ENCODE measurements at places on chromosomes 11 and 22. TPM values are rescaled to one million over a fixed set of nuclear protein-coding genes. Genes with fewer than 3 reads are reported as not detected.

DNA sequence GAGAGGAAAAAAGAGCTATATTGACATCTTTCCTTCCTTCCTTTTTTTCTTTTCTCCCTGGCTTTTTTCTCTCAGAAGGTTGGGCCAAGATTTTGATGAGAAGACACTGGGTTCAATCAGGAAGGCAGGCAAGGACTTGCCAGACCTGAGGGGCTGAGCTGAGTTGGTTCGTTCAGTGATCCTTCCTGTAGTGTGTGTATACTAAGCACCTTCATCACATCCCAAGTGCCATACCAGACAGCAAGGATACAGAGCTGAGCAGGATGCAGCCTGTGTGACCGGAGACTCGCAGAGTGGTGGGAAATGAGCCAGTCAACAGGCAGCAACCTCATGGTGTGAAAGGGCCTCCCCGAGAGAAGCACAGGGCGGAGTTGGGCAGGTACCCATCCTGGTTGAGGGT lies 95.5 kb downstream of the SPON1 start:
- DNase-seq: no peak

DNA sequence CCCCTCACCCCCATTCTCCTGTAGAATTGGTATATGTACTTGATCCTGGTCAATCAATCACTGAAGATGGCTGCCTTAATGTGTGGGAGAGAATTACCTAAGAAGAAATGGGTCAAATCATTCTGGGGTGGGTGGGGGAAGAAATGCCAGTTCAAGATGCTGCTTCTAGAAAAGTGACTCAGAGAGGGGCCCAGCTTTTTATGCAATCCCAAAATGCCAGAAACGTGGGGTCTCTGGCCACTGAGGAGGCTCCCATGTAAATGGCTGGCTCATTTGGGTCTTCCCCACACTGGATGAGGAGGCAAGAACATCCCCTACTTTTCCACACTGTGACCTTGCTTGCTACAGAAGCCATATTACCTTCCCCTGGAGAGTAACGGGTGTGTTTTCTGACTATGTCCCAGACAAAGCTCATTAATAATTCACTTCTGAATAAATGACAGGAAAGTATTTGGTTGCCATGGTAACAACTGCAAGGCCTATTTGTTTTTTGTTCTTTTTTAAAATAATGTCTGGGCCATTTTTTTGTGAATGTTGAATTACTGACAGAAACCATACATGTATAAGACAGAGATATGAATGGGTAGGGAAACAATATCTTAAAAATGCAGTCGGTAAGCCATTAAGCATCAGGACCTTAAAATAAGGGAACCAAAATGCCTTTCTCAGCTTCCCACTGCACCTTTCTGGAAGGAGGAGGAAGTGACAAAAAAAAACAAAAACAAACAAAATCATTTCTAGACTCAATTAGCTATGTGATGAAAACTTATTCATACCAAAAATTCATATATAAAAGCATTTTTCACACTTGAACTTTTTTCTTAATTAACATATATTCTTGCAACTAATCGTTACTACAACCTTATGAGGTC lies 32.0 kb downstream of the SLC1A2 start:
- no peak for DNase-seq

TUBA8 gene
- total RNA-seq: 3.3 TPM

DNA sequence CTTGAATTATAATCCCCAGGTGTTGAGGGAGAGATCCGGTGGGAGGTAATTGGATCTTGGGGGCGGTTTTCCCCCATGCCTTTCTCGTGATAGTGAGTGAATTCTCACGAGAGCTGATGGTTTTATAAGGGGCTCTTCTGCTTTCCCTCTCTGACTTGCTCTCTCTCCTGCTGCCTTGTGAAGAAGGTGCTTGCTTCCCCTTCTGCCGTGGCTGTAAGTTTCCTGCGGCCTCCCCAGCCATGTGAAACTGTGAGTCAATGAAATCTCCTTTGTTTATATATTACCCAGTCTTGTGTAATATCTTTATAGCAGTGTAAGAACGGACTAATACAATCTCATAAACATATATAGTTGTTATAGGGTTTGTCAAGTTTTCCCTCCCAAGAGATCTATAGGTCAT lies 32.8 kb downstream of the KCNE3 start:
- no peak for DNase-seq

GRCh38 chr11:7572001-7572712 lies 58.4 kb downstream of the PPFIBP2 start:
- no peak for DNase-seq

- DNase-seq: no peak
Measured at GRCh38 chr11:32153747-32154146, 62.9 kb downstream of the RCN1 start.

GLB1L2 gene
- total RNA-seq: 1.4 TPM

GRCh38 chr11:45091563-45092403 lies 54.7 kb upstream of the PRDM11 start:
- no peak for DNase-seq

GRCh38 chr11:130202818-130203689 lies 43.5 kb downstream of the ST14 start:
- DNase-seq: no peak

DNA sequence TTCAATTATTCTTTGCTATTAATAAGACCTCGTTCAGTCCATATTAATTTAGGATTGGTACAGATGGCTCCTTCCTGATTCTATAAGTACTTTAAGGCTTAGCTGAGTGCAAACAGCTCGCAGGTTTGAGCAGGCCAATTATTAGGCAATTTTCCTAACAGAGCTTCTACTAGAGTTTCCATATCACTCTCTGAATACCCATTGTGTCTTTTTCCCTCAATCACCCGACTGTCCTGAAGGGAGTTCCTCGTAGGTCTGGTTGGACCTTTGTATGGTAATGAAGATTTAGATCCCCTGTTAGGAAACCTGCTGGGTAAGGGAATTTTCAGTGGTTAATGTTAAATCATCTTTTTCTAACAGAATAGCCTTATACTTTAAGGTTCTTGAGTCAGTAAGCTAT lies 61.1 kb downstream of the ARHGAP42 start:
- no peak for DNase-seq

GRCh38 chr11:9568161-9568853 lies 5.2 kb upstream of the WEE1 start:
- no peak for DNase-seq

DNA sequence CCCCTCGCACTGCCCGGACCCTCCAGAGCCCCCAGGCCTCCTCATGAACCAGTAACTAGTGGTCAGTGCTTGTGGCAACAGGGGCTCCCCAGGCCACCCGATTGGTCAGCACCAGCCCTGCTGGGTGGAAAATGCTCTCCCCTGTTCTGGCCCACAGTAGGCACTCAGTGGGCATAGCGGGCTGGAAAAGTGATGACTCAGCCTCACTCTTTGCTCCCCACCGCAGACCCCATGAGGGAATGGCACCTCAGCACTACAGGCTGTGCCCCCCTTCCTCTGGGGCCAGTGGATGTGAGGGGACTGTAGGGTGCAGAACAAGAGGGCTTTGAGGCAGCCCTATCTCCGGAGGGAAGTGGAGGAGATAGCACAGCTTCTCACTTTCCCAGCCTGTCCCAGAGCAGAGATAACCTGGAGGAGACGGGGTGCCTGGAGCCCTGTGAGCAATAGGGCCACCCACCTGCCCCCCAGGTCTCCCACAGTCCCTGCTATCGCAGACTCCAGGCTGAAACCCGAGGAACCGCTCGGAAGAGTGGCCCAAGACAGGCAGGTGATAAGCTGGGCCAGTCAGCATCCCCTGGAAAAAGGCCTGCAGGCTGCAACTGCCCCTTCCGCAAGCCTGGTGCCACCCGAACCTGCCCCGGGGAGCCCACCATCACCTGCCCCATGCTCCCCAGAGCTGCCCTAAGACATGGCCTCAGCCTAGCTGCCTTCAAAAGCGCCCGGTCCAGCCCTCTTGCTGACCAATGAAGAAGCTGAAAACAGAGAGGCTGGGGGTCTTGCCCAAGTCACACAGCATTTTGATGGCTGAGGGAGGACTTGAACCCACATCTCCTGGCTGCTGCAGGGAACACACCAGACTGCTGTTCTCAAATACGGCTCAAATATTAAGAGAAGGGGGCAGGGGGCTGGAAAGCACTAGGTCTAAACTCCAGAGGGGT lies 29.4 kb upstream of the PDGFB start:
- DNase-seq: no peak

DNA sequence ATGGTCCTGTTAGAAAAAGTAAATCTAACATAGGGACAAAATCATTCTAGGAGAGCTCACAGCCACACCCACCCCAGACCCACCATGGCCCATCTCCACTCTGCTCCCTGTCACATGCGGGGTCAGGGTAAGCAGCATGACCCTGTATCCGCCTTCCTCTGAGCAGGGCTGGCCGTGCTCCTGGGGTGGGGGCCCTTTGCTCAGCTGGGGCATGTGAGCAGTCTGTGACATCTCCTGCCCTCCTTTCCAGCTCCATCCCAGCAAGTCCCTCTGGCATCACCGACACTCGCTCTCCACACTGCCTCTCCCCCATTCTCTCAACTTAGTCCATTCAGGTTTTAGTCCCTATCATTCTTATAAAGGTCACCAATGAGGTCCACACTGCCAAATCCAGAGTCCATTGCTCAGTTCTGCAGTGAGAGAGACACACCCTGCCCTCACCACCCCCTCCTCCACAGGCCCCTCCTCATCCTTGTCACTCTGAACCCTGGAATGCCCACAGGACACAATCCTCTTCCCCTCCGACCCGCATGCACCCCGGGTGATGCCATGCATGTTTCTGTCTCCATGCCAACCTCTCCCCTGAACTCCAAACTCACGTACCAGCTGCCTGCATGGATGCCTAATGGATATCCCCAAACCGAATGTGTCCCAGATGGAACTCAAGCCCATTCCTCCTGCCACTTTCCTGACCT lies 65.1 kb upstream of the PITPNB start:
- no peak for DNase-seq

GRCh38 chr11:97990162-97990920 lies 1030.4 kb upstream of the CNTN5 start:
- DNase-seq: no peak

SLC22A12 gene
- not detected for total RNA-seq

DNA sequence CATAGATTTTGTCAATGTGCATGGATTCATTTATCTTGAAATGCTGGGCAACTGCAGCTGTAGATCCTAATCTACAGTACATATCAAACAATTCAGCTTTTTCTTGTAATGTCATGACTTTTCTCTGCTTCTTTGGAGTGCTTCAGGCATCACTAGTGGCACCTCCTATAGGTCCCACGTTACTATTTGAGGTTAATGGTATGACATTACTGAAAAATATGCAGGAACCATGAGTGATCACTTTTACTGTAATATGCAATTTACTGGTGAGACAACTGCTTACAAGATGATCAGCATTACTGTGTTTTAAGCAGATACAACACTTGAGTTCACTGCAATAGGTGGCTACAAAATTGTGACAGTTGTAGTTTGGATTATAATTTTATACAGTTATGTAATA lies 3.0 kb downstream of the CENATAC start:
- DNase-seq: no peak

DNA sequence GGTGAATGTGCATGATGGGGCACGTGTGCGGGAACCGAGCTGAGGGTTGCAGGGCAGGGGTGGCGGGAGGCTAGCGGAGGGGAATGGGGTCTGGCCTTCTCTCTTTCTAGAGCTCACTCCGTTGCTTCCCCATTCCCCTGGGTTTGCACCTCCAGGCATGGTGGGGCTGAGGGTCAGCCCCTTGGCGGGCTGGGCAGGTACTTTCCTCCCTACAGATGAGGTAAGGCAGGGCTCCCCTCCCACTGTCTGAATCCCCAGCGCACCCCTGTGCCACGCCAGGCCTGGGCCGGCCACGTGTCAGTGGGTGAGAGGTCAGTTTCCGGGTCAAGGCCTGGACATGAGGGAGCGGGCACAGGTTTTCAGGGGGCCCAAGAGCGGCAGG lies 8.9 kb downstream of the SUSD2 start:
- DNase-seq: no peak

DNA sequence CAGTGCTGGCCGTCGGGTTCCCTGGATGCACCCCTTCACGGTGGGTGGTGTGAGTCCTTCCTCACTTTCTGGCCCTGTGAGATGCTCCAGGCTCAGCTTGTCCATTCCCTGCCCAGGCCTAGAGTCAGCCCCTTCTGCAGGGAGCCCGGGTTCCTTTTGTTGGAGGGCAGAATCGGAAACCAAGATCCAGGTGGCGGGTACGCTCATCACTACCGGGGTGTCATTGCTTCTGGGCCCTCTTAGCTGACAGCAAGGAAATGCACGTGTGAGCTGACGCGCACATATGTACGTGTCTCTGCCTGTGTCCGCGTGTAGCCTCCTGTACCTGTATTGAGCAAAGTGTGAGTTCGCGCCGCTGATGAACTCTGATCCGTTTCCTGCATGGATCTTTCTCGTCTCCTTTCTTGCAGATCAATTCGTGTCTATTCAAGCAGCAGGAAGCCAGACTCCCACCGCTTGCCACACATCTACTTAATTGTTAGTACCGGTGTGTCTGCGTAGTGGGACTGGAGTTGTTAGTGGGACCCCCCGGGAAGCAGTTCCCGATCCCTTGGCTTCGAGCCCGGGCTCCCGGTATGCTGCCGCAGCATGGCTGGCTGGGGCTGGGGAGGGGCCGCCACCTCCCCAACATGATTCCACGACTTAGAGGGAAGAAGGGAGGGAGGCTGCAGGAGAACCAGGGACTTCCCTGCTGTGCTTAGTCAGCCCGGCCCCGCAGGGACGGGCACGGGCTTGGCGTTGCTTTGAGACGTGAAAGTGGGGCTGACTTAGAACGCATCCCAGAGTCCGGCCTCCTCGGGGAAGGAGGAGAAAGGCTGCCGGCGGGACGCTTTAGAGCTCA lies 35.9 kb upstream of the GRAMD4 start:
- no peak for DNase-seq

TMEM86A gene
- total RNA-seq: 3.5 TPM

DNA sequence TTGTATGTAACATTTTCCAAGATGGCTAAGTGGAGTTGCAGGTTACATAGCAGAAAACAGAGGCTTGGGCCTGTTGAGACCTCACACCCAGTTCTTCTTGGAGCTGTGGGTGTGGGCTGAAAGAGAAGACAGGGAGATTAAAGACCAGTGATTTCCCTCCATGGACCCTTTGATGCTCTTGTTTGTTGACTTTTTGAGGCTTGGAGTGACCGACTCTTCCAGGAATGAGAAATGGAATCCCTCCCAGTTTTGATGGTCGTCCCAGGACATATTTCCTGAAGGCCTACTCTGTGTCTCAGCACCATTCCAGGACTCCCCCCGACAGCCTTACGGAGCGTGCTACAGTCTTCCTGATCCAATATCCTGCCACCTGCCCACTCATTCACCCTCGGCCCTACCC lies 96.9 kb downstream of the PTPRJ start:
- DNase-seq: no peak

DNA sequence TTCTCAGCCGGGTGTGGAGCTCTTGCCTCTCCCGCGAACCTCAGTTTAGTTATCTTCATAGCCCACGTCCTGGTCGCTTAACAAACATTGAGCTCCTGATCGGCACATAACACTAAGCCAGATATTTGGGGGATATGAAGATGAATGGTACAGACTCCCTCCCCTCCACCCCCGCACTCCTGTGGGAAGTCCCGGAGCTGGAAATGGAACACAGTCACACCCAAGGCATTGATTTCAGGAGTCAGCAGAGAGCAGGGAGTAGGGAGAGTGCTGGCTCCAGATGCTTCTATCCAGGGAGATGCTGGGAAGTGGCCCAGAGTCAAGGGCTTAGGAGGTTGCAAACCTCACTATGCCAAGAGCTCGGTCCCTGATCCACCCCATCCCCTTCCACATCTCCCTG lies 26.1 kb upstream of the CABP7 start:
- DNase-seq: no peak

GRCh38 chr22:44287121-44287693 lies 25.5 kb downstream of the SHISAL1 start:
- DNase-seq: no peak

POU2AF2 gene
- total RNA-seq: not detected

LUZP2 gene
- not detected for total RNA-seq

Measured in T-cell (primary cell).